ENCODE measurements at places on chromosomes 2 and 18.

- no peak for DNase-seq
Observed at GRCh38 chr18:37445368-37445767, 120.2 kb downstream of the CELF4 start.

GRCh38 chr2:216142540-216142939 lies 33.4 kb downstream of the XRCC5 start:
- peak; percentile 15 for DNase-seq

DNA sequence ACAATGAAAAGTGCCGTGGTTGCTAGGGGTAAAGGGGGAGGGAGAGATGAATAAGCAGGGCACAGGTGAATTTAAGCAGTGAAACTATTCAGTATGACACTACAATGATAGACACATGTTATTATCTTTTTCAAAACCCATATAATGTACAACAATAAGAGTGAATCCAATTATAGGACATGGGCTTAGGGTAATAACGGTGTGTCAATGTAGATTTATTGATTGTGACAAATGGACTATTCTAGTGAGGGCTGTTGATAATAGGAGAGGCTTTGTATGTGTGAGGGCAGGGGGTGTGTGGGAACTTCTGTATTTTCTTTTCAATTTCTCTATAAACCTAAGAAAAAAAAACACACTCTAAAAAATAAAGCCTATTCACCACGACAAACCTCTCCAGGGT lies 223.8 kb downstream of the RIT2 start:
- DNase-seq, result no peak

DNA sequence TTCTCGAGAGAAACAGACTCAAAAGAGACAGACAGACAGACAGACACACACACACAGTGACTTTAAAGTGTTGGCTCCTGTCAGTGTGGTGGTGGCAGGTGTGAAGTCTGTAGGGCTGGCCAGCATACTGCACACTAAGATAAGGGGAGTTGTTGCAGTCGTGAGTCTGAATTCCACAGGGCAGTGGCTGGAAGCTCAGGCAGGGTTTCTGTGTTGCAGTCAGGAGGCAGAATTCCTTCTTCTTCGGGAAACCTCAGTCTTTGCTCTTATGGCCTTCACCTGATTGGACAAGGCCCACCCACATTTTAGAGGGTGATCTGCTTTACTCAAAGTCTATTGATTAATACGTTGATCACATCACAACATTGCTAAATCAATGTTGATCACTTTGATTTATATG lies 478.4 kb upstream of the HS6ST1 start:
- DNase-seq, result no peak

DNA sequence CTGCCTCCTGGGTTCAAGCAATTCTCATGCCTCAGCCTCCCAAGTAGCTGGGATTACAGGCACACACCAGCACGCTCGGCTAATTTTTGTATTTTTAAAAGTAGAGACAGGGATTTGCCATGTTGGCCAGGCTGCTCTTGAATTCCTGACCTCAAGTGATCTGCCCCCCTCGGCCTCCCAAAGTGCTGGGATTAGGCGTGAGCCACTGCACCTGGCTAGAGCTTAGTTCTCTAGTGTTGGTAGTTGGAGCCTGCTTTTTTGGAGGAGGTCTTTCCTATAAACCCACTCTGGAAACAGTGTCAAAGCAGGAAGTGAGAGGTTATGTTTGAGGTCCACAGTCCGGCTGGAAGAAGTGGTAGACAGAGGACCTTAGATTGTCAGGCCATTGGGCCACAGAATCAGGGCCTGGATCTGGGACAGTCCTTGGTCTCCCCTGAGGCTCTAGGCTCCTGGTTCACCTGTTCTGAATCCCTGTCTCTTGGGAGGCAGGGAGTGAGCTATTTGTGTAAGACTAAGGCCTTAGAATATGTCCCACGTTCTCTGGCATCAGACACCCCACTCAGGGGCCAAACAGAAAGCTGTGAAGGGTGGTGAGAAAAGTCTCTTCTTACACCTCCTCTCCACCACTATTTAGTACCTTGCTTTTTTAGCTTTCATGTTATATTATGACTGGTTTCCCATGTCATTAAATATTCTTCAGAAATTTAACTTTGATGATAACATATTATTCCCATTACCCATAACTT lies 34.5 kb downstream of the PCBP1 start:
- no peak for DNase-seq

- DNase-seq, result no peak
Observed at GRCh38 chr2:59733567-59733930, 819.9 kb downstream of the BCL11A start.

DNA sequence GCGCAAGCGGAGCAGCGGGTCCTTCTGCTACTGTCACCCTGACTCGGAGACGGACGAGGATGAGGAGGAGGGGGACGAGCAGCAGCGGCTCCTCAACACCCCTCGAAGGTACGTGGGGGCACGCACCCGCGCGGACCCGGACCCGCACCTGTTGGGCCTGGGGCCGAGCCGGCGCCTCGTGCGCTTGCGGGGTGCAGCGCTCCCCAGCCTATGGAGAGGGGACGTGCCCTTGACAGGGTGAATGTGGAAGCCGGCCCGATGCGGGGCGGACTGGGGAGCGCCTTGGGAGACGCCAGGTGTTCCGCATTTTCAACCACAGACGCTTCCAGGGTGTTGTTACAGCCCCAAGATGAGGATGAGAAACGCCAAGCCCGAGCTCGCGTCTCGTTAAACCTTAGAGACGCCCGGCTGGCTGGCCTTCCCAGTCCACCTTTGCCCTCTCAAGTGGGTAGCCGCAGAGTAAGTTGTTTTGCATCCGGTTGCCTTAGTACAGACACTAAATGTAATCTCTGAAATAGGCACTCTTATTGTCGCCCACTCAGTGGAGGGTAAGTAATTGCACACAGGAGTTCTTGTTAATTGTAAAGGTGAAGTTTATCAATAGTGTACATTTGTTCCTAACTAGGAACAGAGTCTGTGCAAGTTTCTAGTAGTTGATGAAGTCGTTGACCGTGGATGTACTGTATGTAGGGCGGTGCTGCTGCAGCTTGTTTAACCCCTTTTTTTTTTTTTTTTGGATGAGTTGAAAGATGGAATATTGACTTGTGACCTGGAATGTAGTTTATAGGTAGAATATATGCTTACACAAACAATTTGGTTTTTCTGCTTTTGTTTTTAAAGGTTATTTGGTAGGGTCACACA lies 815 bp downstream of the GMCL1 start:
- peak; percentile 45 for DNase-seq

DNA sequence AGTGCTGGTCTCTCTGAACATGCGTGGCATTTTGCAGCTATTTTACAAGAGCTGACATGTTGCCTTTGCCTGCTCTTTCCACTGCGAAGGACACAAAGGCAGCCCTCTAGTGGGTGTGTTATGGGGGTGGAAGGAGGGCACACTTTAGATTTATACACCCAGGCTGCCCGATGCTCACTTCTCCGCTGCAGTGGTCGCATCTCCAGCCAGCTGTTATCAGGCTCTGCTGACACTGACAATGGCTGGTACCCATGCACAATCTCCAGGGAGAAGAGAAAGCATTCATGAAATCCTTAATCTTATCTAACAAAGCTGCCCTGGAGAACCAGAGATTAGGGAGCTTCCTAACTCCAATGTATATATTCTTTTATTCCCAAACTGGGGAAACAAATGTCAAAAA lies 113.5 kb downstream of the EPHA4 start:
- no peak for DNase-seq

- no peak for DNase-seq
Observed at GRCh38 chr2:102483086-102483485, 10.1 kb downstream of the SLC9A4 start.

GRCh38 chr18:58758606-58759005 lies 87.3 kb downstream of the MALT1 start:
- DNase-seq, result no peak

GRCh38 chr2:40480596-40480995 lies 28.7 kb upstream of the SLC8A1 start:
- DNase-seq, result no peak

DNA sequence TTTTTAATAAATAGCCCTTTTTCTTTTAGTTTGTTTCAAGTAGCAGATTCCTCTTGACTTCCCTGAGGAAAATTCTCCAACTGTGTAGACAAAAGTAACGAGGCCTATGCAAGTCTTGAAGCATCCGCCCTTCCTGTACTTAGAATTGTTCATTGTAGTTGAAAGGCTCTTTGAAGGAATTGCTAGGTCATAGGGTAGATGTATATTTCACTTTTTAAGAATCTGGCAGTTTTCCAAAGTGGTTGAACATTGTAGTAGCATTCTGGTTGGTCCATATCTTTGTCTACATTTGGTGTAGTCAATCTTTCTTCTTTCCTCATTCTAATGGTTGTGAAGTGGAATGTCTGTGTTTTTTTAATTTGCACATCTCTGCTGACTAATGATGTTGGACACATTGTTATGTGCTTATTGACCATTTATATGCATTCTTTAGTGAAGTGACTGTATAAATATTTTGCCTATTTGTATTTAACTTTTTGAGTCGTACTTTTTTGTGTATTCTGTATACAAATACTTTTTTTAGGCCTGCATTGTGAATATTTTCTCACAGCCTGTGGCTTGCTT lies 5.6 kb upstream of the SERPINB11 start:
- DNase-seq, result no peak

- DNase-seq, result no peak
Observed at GRCh38 chr2:165872101-165872791, 78.2 kb upstream of the GALNT3 start.

DNA sequence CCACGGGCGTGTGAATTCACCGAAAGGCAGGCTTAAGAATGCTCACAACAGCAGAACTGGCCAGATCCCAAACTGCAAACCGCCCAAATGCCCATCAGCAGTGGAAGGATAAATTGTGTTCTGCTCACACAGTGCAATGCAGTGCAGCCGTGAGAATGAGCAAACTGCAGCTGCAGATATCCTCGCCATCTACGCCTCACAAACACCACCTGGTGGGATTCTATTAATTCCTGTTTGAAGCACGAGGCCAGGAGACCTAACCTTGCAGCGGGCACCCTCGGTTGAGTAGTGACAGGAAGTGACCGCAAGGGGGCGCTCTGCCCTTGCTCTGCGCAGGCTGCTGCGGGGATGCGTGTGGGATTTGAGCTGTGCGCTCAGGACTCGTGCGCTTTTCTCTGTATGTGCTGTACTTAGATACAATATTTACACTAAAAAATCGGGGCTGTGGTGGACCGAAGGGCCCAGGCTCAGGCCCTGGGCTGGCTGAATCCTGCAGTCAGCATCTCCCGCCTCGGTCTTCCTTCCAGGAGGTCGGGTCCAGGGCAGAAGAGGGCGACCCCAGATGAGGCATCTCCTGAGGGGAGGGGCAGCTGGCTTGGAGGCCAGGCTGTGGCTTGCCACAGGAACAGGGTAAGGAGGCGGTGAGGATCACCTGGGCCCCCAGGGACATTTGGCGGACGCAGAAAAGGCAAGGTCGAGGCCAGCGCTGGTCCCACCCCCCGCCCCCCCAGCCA lies 19.8 kb upstream of the PDIA6 start:
- peak; percentile 80 for DNase-seq

- DNase-seq, result no peak
Observed at GRCh38 chr2:175450029-175450760, 268.7 kb upstream of the ATP5MC3 start.

GRCh38 chr18:77960791-77961410 lies 711.3 kb downstream of the GALR1 start:
- DNase-seq, result no peak

GRCh38 chr2:35298493-35298892 lies 1057.1 kb upstream of the CRIM1 start:
- no peak for DNase-seq

DNA sequence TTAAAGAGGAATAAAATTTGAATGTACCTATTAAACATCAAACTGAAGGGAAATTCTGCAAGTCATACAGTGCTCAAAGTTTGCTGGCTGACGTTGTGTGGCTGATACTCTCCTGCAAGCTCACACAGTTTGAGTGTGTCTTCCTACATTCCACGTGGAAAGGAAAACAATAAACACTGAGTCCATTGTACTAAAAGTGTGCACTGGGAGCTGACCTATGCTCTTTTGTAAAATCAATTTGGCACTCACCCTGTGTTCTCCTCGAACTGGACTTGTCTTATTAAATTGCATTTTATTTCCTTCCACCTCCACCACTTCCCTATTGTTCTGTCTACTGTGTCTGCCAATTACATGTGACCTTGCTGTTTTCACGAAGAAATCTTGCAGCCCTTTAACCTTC lies 458.0 kb downstream of the CPS1 start:
- DNase-seq, result no peak

DNA sequence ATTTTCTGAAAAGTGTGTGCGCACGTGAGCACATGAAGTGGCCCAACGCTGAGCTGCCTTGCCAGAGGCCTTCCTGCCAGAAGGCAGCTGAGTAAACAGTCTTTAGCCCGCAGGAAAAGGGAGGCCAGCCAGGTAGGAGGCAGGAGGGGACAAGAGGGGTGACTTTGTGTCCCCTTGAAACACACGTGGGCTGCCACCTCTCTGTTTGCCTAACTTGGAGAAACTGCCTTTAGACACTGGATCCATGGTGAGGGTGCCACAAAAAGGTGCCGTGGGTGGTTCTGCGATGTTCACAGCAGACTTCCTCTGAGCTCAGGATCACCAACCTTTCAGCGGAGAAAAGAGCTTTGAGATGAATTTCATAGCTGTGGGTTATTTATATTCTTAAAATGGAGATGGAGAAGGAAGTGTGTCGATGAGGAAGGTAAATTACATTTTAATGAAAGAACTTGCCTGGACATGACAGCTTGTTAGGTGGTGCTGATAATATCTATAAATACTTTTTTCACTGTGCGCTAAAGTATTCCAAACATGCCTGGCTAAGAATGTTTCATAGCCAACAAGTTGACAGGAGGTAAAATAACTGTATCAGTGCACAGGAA lies 36.6 kb upstream of the ASB1 start:
- no peak for DNase-seq

DNA sequence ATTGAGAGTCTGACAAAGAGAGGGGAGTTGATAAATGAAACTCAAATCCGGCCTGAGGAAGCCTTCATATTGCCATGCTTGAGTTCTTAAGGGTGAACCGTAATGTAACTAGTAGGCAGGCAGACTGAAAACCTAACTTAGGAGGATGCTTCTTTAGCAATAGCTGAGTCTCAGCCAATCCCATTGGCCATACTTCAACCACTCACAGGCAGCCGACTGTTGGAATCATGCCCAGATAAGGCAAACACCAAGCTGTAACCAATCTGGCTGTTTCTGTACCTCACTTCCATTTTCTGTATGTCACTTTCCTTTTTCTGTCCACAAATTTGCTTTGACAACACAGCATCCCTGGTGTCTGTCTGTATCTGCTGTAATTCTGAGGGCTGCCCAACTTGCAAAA lies 39.5 kb downstream of the TPRKB start:
- DNase-seq, result no peak

- no peak for DNase-seq
Observed at GRCh38 chr18:38933910-38934510, 1368.4 kb upstream of the CELF4 start.

GRCh38 chr2:65532326-65532725 lies 99.9 kb upstream of the SPRED2 start:
- DNase-seq, result no peak

Data from activated gamma-delta T cell treated with Interleukin-2 at 50 U/mL for 16 hours (primary cell).